A549 treated with GW870086 at 1 μM for 4 hours (cell line): ENCODE measurements at places on chromosomes 2 and 18. TPM values are rescaled to one million over a fixed set of nuclear protein-coding genes. Genes with fewer than 3 reads are reported as not detected.

CFAP221 gene
- 0.09 to 0.38 TPM (median 0.26 TPM) in 4 of 5 replicates, not detected in the other for total RNA-seq

SAG gene
- total RNA-seq = 0.02 TPM in 1 of 5 replicates, not detected in the others

RNF144A gene
- 6.4 to 10.0 TPM (median 8.4 TPM) in 5 replicates for total RNA-seq

REG1B gene
- not detected in 5 replicates for total RNA-seq

RAB12 gene
- 19.9 to 27.6 TPM (median 26.5 TPM) in 5 replicates for total RNA-seq

NAPG gene
- total RNA-seq = 8.4 to 12.2 TPM (median 11.2 TPM) in 5 replicates

PDCL3 gene
- total RNA-seq = 37.7 to 45.4 TPM (median 39.2 TPM) in 5 replicates

ELOA2 gene
- not detected in 5 replicates for total RNA-seq

ACTG2 gene
- total RNA-seq = 0.29 to 0.47 TPM (median 0.37 TPM) in 4 of 5 replicates, not detected in the other

TPO gene
- 0.07 to 0.27 TPM (median 0.08 TPM) in 3 of 5 replicates, not detected in the others for total RNA-seq

FBXO41 gene
- total RNA-seq = 3.5 to 5.6 TPM (median 5.1 TPM) in 5 replicates

CHRNA1 gene
- total RNA-seq = not detected in 5 replicates

CHRND gene
- total RNA-seq = not detected in 5 replicates

ACADL gene
- 0.06 to 0.09 TPM (median 0.07 TPM) in 3 of 5 replicates, not detected in the others for total RNA-seq

DES gene
- 0.27 to 0.84 TPM (median 0.43 TPM) in 5 replicates for total RNA-seq

SERPINB13 gene
- total RNA-seq = not detected in 5 replicates

B3GNT7 gene
- 2.9 to 3.5 TPM (median 3.4 TPM) in 5 replicates for total RNA-seq

VIL1 gene
- 0.08 to 0.68 TPM (median 0.27 TPM) in 5 replicates for total RNA-seq

NFATC1 gene
- total RNA-seq = 4.9 to 6.3 TPM (median 6.2 TPM) in 5 replicates

EGR4 gene
- 0.09 to 0.42 TPM (median 0.24 TPM) in 4 of 5 replicates, not detected in the other for total RNA-seq

TWIST2 gene
- 9.9 to 17.5 TPM (median 16.6 TPM) in 5 replicates for total RNA-seq

BOLL gene
- not detected in 5 replicates for total RNA-seq

CROCC2 gene
- total RNA-seq = not detected in 5 replicates

OSBPL6 gene
- 5.1 to 9.2 TPM (median 7.5 TPM) in 5 replicates for total RNA-seq

GALM gene
- 15.7 to 17.8 TPM (median 16.8 TPM) in 5 replicates for total RNA-seq

CYS1 gene
- 1.2 to 1.5 TPM (median 1.3 TPM) in 5 replicates for total RNA-seq

RPRM gene
- total RNA-seq = 0.11 TPM in 1 of 5 replicates, not detected in the others

RAB27B gene
- 8.1 to 12.4 TPM (median 9.0 TPM) in 5 replicates for total RNA-seq

DSG1 gene
- total RNA-seq = not detected in 5 replicates

DSG2 gene
- total RNA-seq = 43.0 to 68.6 TPM (median 65.3 TPM) in 5 replicates

POU3F3 gene
- not detected in 5 replicates for total RNA-seq

GULP1 gene
- 27.3 to 36.7 TPM (median 29.4 TPM) in 5 replicates for total RNA-seq
